ENCODE measurements at places on chromosomes 16 and 17.

GRCh38 chr16:66278604-66279262 lies 87.8 kb upstream of the CDH5 start:
- no peak for DNase-seq

DNA sequence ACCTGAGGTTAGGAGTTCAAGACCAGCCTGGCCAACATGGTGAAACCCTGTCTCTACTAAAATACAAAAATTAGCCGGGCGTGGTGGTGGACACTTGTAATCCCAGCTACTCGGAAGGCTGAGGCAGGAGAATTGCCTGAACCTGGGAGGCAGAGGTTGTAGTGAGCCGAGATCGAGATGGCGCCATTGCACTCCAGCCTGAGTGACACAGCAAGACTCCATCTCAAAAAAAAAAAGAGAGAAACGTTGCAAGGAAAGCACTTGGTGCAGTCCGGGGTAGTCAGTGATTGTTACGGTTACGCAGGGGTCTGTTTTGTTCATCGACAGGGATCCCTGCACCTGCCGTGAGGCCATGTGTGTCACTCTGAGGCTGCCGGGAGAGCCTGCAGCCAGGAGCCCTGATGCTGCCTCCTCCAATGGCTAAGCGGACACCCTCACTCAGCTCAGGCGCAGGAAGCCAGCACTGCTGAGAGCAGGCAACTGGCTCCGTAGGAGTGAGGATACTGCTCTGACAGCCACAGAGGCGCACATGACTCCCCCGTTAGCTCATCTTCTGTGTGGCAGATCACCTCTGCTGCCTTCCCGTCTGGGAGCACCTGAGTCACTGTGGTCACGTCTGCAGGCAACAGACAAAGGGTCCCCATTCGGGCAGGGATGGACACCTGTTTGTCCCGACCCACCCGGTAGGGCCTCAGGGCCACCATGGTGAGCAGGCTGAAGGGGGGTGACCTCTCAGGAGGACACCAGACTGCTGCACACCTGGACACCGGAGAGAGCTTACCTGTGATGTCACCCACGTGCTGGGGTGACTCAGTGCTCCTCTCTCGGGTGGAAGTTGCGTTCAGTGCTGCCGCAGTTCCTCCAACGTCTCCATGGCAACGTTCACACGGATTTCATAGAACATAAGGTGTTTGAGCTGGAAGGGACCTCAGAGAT lies 5.2 kb upstream of the RAB26 start:
- no peak for DNase-seq

DNA sequence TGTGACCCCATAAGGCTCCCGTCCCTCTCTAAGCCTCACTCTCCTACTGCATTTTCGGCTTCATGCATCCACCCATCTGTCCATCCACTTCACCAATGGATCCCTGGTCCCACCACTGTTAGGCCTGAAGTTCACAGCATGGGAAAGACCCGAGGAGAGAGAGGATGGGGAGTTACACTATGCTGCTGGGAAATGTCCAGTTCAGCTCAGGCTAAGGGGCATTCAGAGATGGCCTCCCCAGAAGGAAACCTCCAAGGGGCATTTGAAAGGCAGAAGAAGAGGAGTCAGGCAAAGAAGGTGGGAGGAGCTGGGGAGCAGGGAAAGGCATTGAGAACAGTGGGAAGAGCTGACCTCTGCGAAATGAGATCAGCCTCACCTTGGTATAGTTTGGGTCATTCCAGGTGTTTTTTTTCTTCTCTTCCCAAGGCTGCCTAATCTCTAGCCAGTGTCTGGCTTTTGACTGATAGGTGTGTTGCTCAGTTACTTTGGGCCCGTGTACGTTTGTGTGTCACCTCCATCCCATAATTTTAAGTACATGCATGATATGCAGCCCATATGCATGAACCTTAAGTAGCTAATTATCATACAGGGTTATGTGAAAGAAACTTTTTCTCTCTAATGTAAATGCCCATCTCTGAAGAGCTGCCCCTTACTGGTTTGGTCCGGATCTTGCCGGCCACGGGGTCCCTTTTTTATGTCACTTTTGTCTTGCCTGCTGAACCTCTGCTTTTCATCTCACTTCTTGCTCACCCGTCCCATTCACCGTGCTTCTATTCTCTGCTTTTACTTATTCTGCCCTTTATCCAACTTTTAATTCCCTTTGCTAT lies 11.6 kb upstream of the DRC7 start:
- DNase-seq = no peak

- DNase-seq = no peak
These were observed 35.1 kb upstream of the MGAT5B start for GRCh38 chr17:76833034-76833644.

DNA sequence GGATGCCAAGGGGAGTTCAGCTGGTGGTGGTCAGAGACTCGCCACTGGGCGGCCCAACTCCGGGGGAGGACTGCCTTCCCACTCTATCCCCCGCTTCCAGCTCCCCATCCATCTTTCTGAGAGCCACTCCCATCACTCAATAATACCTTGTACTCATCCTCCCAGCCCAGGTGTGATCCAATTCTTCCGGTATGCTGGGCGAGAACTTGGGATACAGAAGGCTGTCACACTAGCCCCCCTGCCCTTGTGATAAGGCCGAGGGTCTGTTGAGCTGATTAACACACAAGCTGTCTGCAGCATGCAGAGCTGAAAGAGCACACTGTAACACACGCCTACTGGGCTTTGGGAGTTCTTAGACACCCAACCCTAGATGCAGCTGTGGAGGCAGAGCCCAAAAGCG lies 460.4 kb upstream of the EEF2KMT start:
- DNase-seq = no peak

DNA sequence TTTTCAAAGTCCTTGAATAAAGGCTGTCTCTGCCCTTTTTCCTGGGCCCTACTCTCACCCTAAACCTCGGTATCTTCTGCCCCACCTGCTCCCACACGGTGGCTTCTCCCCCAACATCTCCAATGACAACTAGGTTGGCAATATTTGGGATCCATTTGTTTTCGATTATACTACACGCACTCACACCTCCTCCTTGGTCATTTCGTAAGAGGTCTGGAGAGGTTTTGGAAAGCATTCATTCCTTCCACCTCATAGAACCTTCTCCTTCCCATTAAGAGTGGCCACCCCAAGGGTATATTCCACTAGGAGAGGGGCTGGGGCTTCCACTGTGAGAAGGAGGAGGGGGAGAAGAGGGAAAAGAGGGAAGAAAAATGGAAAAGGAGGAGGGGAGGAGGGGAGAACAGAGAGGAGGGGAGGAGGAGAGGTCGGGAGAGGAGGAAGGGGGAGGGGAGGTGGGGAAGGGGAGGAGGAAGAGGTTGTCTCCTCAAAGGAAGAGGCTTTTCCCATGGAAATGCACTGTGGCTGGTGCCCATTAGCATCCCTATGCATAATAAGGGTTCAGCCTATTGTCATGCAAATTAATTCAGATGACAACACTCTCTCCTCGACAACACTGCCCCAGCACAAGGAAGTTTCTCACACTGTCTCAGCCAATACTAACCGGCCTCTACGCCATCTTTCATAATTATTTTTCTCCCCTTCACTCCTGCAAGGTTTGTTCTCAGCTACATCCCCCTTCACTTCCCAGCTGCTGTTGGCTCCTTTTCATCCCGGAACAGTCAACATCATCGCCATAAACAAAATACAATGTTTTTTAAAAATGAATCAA lies 30.0 kb downstream of the SOX9 start:
- no peak for DNase-seq

GRCh38 chr17:81564778-81565177 lies 12.6 kb upstream of the FAAP100 start:
- DNase-seq = no peak

DNA sequence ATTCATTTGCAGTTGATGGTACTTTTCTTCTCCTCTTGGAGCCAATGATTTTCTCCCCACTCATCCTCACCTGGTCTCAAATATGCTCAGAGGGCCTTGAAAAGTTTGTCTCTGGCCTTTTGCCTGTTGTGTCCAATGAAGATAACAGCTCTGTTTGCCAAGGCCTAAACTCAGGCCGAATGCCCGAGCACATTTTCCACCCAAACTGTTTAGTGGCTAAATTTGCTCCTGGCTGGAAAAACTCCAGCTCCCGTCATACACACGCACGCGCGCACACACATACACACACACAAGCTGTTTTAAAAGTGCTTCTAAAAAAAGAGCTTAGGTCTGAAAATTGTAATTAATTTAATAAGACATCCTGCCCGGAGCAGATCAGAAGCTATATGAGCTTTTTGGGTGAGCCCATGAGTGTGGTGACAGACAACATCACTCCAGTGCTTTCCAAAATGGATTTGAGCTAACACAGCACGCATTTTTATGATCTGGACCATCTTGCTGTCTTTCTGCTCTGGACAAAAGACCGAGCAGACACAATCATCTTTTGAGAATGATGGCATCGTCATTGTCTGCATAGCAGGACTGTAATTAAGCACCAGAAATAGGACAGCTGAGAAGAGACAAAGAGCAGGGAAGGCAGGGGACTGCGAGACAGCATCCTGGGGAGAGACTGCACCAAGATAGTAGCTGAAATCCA lies 48.9 kb downstream of the IRX6 start:
- DNase-seq = no peak

DNA sequence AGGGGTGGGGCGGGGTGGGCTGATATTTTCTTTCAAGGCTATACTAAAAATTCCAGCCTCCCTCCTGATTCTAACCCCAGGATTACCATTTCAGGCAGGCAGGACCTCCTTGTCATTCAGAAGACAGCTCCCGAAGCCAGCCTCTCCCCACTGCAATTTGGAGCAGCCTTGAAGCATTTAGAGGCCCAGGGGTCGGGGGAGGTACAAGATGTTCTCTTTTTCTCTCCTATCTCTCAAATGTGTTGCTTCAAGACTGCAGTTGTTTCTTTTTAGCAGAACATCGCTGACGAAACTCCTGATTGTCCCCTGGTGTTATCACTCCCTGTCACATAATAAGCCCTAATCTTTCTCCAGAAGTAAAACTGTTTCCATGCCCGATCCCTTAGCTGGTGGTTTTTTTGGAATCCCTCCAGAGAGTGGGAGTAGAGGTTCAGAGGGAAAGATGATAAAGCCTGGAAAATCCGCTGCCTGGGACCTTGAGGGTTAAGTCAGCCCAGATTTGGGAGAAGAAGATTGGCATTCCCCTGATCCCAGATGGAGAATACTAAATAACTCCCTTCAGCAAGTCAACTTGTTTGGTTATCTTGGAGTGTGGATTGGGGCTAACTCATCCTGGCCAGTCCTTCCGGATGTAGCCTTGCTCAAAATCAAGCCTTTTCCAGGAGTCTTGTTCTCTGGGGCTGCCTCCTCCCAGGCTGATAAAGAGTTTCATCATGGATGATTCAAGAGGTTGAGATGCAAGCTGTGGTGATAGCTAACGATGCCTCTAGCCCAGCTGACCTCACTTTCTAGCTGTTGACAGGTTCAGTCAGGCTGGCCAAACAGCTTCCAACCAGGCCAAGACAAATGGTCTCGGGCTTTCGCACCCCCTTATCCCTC lies 71.3 kb downstream of the SOX9 start:
- no peak for DNase-seq

GRCh38 chr17:78444392-78444791 lies 65.9 kb downstream of the PGS1 start:
- DNase-seq = no peak

DNA sequence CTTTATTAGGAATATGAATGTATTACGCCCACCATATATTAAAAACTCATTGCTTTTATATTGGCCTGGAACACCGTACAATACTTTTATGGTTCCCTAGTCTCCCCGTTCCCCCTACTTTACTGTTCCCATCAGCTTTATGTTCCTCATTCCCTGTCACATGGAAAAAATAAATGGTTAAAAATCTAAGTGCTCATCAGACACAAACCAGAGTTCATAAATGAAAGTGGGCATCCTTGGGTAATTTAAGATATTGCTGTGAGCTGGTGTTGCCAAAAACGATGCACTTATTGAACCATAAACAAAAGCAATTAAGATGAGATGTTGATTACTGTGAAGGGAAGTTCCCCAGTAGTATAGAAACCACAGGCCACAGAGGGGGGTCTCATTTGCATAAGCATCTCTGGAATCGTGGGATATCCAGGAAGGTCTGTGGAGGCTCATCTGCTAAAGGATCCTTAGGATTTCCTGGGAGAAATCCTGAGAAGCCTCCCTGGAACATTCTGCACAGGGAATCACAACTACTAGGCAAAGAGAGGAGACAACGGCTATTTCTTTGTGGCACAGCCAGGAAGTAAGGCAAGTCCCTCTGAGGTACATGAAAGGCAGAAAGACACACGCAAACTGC lies 591.4 kb upstream of the CDH11 start:
- DNase-seq = no peak

- no peak for DNase-seq
These were observed 2447.0 kb downstream of the TP53TG3F start for GRCh38 chr16:35906440-35906839.

GRCh38 chr17:44112284-44113280 lies 10.9 kb downstream of the HDAC5 start:
- no peak for DNase-seq

GRCh38 chr16:49340466-49340865 lies 33.1 kb upstream of the C16orf78 start:
- no peak for DNase-seq

- no peak for DNase-seq
These were observed 11.9 kb downstream of the PER1 start for GRCh38 chr17:8140065-8141029.

GRCh38 chr16:81816793-81817210 lies 37.7 kb downstream of the PLCG2 start:
- no peak for DNase-seq

- no peak for DNase-seq
These were observed 263.0 kb downstream of the FTO start for GRCh38 chr16:53966821-53967571.

DNA sequence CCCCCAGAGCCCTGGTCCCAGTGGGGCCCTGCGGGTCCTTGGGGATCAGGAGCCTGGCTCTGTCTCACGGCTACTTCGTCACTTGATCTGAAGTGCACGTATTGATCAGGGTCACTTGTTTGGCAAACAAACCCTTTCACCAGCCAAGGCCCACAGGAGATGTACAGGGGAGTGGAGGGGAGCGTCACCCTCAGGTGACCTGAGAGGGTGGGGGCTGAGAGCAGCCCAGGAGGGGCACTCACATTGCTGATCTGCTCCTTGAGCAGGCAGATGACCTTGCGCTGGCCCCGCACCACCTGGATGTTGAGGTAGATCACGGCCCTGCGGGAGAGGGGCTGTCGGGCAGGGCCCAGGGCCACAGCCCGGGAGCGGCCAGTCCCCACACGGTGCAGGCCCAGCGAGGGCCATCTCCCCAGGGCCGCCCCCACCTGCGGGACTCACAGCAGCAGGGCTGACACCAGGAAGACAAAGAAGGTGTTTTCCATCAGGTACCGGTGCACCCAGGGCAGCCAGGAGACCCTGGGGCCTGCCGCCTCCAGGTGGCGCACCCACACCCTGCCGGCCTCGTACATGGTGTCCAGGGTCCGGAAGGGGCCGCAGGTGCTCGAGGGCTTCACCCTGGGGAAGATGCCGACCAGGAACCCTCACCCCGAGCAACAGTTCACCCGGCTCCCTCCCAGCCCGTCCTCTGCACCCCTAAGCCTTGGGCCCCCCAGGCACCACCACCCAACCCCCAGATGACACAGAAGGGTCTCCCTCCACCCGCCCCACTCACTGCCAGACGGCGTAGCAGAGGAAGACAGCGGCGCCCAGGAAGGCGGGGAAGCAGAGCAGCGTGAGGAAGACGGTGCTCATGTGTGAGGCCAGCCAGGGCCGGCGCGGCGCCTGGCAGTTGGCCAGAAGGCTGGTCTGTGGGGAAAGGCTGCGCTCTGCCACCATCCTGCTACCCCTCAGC lies 11.3 kb downstream of the TMC6 start:
- no peak for DNase-seq

All from stimulated activated CD4-positive, alpha-beta T cell treated with anti-CD3 and anti-CD28 coated beads, TNF-alpha, amount 100 ng/mL, for 4 hours (primary cell).